ENCODE measurements at places on chromosomes 2 and 18. TPM values are rescaled to one million over a fixed set of nuclear protein-coding genes. Genes with fewer than 3 reads are reported as not detected.

DNA sequence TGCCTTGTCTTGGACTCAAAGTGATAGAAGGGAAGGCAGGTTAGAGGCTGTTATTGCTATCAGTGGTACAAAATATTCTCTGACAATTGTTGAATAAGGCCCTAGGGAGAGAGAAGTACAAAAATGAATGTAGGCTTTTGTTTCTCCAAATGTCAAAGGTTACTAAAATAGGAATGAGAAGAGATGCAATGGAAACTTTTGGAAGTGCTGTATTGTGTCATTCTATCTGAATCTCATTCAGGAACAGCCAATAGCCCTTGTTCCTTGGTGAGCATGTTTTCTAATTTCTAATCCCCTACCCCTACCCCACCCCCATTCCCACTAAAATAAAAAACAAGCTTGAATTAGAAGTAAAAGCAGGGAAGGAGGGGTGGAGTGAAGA, 166.4 kb downstream of the GPD2 start:
- no peak for DNase-seq

DNA sequence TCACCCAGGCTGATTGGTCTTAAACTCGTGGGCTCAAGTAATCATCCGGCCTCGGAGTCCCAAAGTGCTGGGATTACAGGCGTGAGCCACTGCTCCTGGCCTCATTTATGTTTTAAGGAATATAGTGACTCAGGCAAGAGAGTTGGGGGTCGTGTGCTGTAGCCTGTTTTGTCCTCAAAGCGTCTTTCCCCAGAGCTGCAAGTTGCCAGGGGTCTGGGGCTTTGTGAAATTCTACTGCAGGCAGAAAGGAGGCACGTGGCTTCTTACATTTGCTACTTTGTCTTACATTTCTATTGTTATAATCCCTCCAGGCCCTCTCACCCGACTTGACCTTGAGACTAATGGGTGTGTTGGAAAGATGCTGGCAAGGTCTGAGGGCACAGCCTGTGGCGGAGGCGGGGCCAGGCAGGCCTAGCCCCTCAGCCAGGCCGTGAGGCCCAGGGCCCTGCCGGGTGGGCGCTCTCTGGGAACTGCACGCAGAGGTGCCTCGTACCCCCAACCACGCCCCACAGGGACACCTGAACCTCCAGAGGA, 85.8 kb upstream of the NDUFV2 start:
- DNase-seq, result no peak

The TTN gene
- polyA plus RNA-seq, result 0.07 TPM

- no peak for DNase-seq
These were observed 92.5 kb downstream of the ZFP36L2 start for GRCh38 chr2:43133708-43134570.

The ZEB2 gene
- 41.7 TPM for polyA plus RNA-seq

The CPS1 gene
- 21.6 TPM for polyA plus RNA-seq

DNA sequence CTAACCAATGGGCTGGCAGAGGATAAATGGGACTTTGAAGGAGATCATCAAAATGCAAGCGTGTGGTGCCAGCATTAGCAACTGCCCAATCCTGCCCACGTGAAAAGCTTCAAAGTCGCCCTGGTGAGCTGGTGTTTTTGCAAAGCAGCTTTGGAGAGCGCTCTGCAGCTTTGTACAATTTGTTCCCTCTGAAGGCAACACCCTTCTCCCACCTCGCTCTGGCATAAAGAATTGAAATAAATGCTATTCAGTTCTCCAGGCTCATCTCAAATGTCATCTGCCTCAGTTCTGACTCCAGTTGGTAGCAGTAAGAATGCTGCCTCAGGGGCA, 3.5 kb downstream of the COPS9 start:
- DNase-seq, result no peak

DNA sequence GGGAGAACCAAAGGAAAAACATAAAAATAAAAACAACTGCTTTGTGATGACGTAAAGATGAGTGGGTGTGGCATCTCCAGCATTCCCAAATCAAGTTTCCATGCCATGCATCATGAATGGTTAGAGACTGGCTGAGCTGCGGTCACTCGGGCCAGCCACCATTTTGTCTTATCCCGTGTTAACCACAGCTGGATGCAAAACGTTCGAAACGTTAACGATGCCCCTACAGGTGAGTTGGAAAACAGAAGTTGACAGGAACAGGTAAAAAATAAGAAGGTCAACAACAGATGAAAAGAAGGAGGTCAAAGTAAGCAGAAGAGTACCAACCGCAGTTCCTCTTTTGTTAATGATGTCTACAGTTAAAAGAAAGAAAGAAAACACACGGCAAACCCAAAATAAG, 411.1 kb downstream of the NRXN1 start:
- no peak for DNase-seq

GRCh38 chr2:176818617-176819016, 394.0 kb upstream of the HNRNPA3 start:
- DNase-seq, result no peak

All from AG04450 (cell line).